GM20000 (cell line): ENCODE measurements at places on chromosomes 6 and 20.

DNA sequence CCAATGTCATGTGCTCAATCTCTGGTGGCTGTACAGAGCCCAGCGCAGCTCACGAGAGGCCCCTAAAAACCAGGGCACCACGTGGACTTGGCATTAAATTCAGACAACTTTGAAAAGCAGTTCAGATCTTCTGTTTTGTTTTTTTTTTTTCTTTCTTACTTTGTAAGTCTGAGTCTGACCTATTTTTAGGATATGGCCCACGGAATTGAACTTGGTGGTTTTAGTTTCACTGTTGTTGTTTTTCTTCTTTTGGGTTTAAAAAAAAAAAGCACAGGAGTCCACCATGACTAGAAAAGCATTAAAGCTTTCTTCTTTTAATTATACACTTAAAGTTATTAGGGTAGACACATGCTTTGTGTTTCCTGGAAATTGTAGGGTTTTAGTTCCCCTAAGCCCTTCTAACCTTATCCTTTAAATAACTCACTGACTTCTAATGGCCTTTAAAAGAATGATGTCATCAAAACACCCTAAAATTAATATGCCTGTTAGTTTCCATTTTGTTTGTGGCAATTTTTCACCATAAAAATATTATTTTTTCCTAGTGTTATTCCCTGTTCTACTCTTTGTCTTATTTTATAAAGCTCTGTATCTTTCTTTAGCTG, 48.5 kb upstream of the CCN2 start:
- DNase-seq = peak; percentile 4

DNA sequence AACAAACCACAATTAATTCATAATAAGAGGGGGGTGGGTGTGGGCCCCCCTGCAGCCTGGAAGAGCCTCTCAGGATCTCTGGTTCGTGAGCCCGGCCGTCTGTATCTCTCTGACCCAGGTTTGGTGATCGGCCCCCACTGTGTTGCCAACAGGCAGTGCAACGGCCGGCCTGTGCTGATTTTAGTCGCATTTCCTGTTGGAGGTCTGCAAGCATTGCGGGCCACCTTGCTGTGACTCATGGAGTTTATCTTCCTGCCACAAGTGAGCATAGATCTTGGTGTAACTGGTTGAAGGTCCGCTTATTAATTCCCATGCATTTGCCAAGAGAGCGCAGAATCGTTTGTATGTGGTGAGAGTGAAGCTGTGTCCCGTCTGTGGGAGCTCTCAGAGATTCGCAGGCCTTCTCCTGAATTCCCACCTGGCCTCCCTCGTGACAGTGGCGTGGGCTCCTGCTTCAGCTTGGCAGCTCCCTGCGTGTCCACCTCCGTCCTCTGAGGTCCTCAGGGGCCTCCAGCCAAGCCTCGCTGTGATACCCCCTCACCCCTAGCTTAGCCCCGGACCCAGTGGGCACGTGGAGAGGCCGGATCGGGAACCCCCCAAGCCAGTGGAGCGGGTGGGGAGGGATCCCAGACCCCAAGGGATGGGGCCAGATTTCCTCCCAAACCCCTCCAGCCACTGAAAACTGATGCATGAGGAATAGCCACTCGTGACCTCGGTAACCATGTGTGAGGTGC, 269.8 kb downstream of the CDH4 start:
- DNase-seq = no peak

- no peak for DNase-seq
Measured at GRCh38 chr20:34675993-34676641, 775 bp downstream of the PIGU start.

DNA sequence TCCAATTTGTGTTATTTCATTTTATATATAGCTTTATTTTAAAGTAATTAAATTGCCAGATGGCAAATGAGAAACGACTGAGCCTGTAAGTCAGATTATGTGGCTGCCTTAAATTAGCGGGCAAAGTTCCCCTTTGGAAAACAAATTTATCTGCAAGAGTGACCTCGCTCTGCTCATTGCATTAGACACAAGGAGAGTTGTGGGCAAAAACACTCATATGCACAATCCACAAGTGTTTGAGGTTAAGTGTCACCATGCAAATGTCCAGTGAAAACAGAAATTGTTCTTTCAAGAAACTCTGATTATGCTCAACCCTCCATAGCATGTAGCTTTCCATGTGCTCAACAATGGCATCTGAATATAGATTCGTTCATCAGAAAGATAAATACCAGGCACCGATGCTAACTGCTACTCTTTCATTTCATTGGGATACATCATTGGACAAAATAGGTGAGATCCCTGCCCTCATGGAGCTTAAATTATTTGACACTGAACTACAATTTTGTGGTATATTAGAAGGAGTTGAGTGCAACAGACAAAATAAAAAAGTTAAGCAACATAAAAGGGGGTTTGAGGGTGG, 1.7 kb upstream of the NHSL1 start:
- no peak for DNase-seq

DNA sequence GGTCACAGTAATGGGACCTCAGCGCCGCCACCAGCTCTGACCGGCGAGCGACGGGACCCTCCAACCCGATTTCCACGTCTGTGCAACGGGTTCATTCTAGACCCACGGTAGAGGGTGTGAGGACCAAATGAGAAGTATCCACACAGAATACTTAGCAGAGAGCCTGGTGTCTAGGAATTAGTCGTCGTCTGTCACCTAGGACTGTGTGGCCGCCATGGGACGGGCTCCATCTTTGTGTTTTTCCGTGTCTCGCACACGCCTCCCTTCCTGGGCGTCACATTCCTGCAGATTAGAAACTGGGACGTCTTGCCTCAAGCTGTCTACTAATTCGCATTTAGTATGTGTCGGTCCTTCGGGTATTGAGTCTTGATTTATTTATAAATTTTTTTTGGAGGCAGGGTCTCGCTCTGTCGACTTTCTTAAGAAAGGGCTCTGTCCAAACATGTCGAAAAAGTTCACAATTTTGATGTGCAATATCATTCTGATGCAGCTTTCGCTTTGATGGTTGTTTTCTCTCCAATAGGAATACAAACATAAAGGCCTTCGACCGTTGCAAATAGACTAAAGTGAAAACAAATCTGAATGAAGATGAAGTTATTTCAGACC, 563 bp downstream of the MGME1 start:
- no peak for DNase-seq
